ENCODE measurements at places on chromosomes 16 and 17.

GRCh38 chr17:49031965-49032928 lies 35.1 kb downstream of the IGF2BP1 start:
- DNase-seq = peak; percentile 77

- no peak for DNase-seq
Measured at GRCh38 chr16:85947230-85948137, 48.5 kb downstream of the IRF8 start.

DNA sequence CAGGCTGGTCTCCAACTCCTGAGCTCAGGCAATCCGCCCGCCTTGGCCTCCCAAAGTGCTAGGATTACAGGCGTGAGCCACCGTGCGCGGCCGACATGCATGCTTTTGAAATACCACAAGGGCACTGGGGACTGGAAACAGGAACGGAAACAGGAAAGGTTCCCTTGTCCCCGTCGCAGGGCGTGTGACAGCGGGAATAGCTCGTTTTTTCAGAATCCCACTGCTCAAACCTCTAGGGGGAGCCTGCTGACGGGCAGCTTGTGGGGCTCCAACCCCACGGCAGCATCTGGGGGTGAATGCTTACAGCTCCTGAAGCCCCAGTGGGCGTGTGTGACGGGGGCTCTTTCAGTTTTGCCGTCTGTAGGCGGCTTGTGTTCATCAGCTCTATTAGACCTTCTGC lies 18.8 kb upstream of the ASGR2 start:
- no peak for DNase-seq

DNA sequence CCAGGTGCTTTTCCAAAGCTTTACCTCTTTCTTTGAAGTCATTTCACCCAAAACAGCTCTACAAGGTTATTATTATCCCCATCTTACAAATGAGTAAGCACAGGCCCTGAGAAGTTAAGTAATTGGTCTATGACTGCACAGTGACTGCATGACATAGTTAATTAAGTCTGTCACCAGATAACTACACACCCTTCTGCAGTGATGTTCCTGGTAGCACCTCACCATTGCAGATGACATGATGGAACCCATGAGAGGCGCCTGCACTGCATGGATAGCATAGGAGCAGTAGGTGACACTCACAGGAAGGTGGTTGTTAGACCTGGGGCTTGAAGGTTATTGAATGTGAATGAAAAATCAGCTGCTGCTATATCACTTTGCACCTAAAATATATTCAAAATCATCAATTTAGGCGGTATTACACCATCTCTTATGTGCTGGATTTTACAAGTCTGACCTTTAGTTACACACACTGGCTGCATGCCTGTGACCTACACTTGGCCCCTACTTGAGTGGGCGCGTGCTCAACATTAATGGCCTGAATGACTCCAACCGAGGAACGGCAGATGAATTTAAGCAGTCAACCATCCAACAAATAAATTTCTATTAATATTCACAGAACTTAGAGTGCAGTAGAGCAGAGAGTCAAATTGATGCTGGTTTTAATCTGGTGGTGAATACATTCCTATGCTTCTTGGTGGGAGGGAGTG lies 239.6 kb downstream of the CDH11 start:
- no peak for DNase-seq

GRCh38 chr17:74163836-74164235 lies 39.6 kb upstream of the RPL38 start:
- DNase-seq = no peak

GRCh38 chr17:5741810-5742209 lies 157.5 kb upstream of the NLRP1 start:
- no peak for DNase-seq

- no peak for DNase-seq
Measured at GRCh38 chr16:6510261-6510660, 822.4 kb upstream of the RBFOX1 start.

GRCh38 chr17:2937331-2938003 lies 125.9 kb downstream of the OR1D5 start:
- DNase-seq = no peak

DNA sequence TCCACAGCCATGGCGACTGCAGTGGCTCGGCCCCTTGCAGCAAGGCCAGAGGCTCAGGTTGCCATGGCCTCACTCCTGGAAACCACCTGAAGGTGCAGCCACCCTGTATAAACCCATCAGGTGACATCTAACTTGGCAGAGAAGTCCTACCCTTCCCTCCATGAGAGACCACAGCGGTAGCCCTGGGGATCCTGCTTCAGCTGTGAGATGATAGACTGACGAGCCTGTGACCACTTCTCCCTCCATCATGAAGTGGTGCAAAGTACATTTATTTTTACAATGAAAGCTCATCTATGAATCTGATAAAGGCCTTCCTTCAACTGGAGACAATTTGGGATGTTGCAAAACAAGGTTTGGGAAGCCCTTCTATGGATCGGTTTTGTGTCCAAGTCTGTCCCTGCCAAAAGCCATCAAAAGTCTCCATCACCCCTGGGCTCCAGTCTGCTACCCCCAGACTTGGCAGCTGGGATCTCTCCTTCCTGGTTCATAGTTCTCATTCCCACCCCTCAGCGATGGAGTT lies 1.8 kb downstream of the ZACN start:
- no peak for DNase-seq

- DNase-seq = no peak
Measured at GRCh38 chr17:1511756-1512321, 4.6 kb downstream of the INPP5K start.

DNA sequence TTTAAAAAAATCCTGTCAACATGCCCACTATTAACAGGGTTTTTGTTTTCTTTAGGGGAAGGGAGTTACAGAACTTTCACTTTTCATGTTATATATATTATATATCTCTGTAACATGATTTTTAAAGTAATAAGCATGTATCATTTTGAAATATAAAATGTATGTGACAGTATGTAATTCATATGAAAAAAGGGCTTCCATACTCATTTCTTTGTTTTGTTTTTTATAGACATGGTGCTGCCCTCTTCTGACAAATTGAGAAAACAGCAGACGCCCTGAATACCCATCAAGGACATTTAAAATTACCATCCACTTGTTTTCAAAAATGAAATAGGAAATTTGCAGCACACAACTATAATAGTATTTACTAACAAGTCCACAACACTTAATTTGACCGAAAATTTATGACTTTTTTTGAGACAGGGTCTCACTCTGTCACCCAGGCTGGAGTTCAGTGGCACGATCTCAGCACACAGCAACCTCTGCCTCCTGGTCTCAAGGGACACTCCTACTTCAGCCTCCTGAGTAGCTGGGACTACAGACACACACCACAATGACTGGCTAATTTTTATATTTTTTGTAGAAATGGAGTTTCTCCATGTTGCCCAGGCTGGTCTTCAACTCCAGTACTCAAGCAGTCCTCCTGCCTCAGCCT lies 30.4 kb downstream of the CFDP1 start:
- no peak for DNase-seq

GRCh38 chr17:65095465-65095864 lies 38.9 kb upstream of the GNA13 start:
- DNase-seq = no peak

- no peak for DNase-seq
Measured at GRCh38 chr16:15487336-15488284, 53.2 kb downstream of the BMERB1 start.

DNA sequence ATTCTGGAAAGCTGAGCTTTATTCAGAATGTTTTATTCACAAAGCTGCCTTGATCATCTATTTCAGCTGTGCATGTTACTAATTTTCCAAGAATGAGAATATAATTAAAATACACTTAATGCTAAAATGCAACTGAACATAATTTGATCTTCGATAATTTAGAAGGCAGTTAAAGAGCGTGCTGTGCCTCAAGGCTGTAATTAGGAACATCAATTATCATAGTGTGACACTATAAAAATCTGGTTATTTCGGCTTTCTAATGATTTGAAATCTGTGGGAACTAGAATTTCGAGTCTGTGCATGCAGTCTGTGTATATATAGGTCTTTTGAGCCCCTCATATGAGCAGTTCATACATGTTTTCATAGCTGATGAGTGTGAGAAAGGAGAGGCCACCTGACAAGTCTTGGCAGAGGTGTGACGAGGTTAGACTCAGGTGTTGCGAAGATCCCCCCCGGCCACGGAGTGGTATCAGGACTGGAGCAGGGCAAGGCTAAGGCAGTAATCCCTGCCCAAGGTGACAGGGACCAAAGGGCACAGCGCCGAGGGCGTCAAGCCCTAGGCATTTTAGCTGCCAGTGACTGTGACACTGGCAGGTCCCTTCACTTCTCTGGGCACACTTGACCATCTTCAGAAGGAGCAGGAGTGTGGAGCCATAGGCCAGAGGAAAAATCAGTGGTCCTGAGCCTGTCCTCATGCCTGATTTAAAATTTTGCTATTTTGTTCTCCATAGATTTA lies 328.5 kb downstream of the SNX29 start:
- DNase-seq = no peak

- DNase-seq = no peak
Measured at GRCh38 chr17:81354252-81354953, 40.9 kb upstream of the BAHCC1 start.

- no peak for DNase-seq
Measured at GRCh38 chr16:73037331-73037745, 10.6 kb downstream of the ZFHX3 start.

DNA sequence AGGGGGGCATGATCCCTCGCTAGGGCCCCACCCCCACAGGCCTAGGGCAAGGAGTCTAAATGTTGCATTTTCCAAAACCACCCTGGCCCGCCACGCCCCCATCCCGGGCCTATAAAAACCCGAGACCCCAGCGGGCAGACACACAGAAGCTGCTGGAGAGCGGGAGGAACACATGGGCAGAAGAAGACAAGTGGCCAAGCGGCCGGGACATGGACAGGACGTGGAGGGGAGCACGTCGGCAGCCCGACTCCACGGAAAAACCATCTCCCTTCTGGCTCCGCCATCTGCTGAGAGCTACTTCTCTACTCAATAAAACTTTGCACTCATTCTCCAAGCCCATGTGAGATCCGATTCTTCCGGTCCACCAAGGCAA lies 34.1 kb upstream of the ENPP7 start:
- no peak for DNase-seq

DNA sequence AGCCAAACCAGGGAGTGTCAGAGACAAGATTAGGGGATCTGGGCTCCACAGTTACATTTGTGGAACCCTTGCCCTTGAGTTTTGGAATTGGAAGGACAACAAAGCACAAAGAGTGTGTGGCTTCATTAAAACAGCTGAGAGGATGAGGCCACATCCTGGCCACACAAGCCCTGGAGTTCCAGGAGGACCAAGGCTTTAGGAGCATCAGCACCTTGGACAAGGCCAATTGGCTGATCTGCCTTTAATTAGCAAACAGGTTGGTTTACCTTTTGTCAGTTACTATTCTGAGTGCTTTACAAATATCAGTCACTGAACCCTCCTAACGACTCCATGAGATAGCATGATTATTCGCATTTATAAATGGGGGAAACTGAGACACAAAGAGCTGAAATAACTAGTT lies 54.7 kb downstream of the SLC6A2 start:
- no peak for DNase-seq

GRCh38 chr16:48459167-48459566 lies 74.0 kb upstream of the SIAH1 start:
- DNase-seq = no peak

- no peak for DNase-seq
Measured at GRCh38 chr16:71754652-71755051, 30.2 kb upstream of the PHLPP2 start.

GRCh38 chr17:37259030-37259735 lies 116.6 kb upstream of the C17orf78 start:
- DNase-seq = no peak

- DNase-seq = no peak
Measured at GRCh38 chr17:76381633-76382350, 2.6 kb upstream of the SPHK1 start.

GRCh38 chr17:55154101-55154500 lies 110.7 kb upstream of the HLF start:
- no peak for DNase-seq

DNA sequence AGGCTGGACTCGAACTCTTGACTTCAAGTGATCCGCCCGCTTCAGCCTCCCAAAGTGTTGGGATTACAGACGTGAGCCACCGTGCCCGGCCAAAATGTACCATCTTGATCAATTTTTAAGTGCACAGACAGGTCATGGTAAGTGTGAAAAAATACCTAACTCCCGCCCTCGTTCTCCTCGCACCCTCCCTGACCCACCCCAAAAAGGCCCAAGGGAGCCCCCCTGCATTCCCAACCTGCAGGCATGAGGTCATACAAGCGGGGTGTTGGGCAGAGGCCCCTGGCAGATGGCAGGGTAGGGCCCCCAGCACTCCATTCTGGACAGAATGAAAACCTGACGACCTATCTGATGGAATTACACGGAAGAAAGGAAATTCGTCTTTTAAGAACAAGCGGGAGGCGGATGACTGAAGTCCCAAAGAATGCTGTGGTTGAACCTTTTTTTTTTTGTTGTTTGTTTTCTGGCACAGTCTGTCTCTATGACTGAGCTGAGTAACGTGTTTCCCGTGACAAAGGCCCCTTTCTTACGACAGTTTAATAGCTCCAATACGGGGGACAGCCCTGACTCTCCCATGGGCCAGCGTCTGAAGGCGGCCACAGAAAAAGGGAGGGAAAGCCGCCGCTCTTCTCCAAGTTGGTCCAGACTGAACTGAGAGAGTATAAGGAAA lies 376.4 kb downstream of the SLC39A11 start:
- no peak for DNase-seq

GRCh38 chr17:66481271-66481670 lies 178.9 kb downstream of the PRKCA start:
- DNase-seq = no peak

DNA sequence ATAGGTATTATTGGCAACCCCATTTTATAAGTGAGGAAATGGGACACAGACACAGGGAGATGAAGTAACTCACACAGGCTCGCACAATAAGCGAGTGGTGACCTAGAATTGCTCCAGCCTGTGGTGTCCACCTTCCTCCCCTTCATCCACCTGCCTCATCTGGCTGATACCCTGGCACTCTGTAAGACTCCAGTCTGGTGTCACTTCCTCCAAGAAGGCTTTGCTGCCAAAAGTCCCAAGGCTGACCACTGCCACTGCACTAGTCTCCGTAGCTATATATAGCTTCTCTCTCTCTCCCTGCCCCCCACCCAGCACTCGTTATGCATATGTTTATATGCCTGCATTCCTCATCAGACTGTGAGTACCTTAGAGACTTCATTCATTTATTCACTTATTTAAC lies 66.1 kb upstream of the SREBF1 start:
- no peak for DNase-seq

GRCh38 chr16:67154578-67155294 lies 3.9 kb upstream of the B3GNT9 start:
- no peak for DNase-seq

DNA sequence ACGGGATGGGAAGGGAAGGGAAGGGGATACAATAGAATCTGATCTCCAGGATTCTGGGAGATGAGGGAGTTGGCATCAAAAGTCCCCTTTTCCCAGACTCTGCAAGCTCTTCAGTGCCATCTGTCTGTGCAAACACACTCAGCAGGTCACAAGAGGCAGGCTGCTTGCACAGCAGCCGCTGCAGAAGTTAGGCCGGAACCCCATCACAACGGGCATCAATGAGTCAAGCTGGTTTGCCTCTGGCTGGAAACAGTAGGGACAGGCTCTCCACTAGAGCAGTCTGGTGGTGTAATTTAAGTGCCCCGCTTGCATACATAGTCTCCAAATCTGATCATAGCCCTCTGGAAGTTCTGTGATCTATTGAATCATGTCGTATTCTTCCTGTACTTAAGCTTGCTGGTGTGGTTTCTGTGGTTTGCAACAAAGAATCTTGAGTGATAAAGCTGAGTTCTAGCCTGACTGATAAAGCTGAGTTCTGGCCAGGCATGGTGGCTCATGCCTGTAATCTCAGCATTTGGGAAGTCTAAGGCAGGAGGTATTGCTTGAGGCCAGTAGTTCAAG lies 33.7 kb upstream of the KDM8 start:
- no peak for DNase-seq

GRCh38 chr17:43768382-43768781 lies 9.8 kb upstream of the SOST start:
- no peak for DNase-seq

All from NCI-H774 (cell line).